SK-MEL-5 (cell line): ENCODE measurements at places on chromosomes 7 and 10. TPM values are rescaled to one million over a fixed set of nuclear protein-coding genes. Genes with fewer than 3 reads are reported as not detected.

The LIPM gene
- total RNA-seq: not detected in 2 replicates

The CD36 gene
- 35.2 and 45.5 TPM in 2 replicates for total RNA-seq

The TSPAN12 gene
- total RNA-seq: 2.3 and 5.7 TPM in 2 replicates

The PON3 gene
- total RNA-seq: not detected in 2 replicates

The ZSCAN25 gene
- total RNA-seq: 16.9 and 18.2 TPM in 2 replicates

The SLC16A12 gene
- not detected in 2 replicates for total RNA-seq

The CFAP70 gene
- total RNA-seq: 0.40 and 0.51 TPM in 2 replicates

The ADCYAP1R1 gene
- not detected in 2 replicates for total RNA-seq

The FFAR4 gene
- not detected in 2 replicates for total RNA-seq

The UBTD1 gene
- total RNA-seq: 12.7 and 13.8 TPM in 2 replicates

The PLAC9 gene
- not detected in 2 replicates for total RNA-seq

The NFE2L3 gene
- total RNA-seq: 8.2 and 9.3 TPM in 2 replicates

The CCDC136 gene
- total RNA-seq: 13.6 and 14.2 TPM in 2 replicates

The CHAT gene
- not detected in 2 replicates for total RNA-seq

The TCTN3 gene
- total RNA-seq: 74.6 and 77.8 TPM in 2 replicates

The TMEM178B gene
- 0.21 and 0.48 TPM in 2 replicates for total RNA-seq

The ADCK2 gene
- 30.9 and 35.2 TPM in 2 replicates for total RNA-seq

The FZD8 gene
- 1.5 and 1.7 TPM in 2 replicates for total RNA-seq

The HOXA4 gene
- total RNA-seq: 0.50 and 0.83 TPM in 2 replicates

The TMEM139 gene
- not detected in 2 replicates for total RNA-seq

The IRF5 gene
- total RNA-seq: 6.3 and 6.9 TPM in 2 replicates

The PIK3CG gene
- 0.03 and 0.05 TPM in 2 replicates for total RNA-seq

The PFKP gene
- 88.6 and 92.8 TPM in 2 replicates for total RNA-seq

The SHTN1 gene
- total RNA-seq: 187 and 201 TPM in 2 replicates

The CPVL gene
- 471 and 497 TPM in 2 replicates for total RNA-seq

The GGCT gene
- total RNA-seq: 131 and 143 TPM in 2 replicates

The SRGN gene
- total RNA-seq: 3.9 and 4.8 TPM in 2 replicates

The NPFFR1 gene
- not detected in 2 replicates for total RNA-seq

The CDK14 gene
- total RNA-seq: 2.0 and 2.3 TPM in 2 replicates

The TFEC gene
- not detected in 2 replicates for total RNA-seq

The CALHM2 gene
- total RNA-seq: not detected in 2 replicates

The EXOC6 gene
- total RNA-seq: 7.2 and 15.0 TPM in 2 replicates

The TLL2 gene
- 0.08 and 0.11 TPM in 2 replicates for total RNA-seq

The PLXNA4 gene
- total RNA-seq: 0.08 and 0.18 TPM in 2 replicates

The SPDYE2 gene
- total RNA-seq: not detected in 2 replicates

The INSYN2A gene
- total RNA-seq: not detected in 2 replicates
